ENCODE measurements at places on chromosomes 2 and 18.

- DNase-seq: no peak
Observed at GRCh38 chr18:79899609-79900445, 51.6 kb downstream of the SLC66A2 start.

DNA sequence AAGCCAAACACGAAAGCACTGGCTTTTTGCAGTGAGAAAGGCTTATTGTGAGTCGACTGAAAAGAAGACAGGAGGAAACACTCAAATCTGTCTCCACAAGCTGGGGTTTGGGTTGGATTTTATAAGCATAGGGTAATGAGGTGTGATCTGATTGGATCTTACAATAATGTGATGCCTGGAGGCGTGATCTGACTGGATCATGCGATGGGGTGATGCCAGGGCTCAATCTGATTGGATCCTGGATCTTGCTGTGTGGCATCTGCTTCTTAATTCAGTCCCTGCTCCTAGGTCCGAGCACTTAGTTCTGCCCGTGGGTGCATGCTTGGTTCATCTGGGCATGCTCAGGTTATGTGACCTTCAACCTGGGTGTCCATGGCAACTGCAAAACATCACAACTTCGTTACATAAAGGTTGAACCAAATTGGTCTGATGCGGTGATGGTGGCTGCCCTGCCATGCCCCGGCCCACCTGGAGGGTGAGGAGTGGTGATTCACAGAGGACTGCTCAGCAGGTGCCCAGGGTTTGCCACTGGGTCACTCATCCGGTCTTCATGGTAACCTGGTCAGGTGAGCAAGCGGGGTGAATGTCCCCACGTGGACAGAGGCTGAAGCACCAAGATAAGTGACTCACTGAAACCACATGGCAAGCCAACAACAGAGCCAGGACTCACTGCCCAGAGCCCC, 111.0 kb downstream of the KCNF1 start:
- DNase-seq: no peak

DNA sequence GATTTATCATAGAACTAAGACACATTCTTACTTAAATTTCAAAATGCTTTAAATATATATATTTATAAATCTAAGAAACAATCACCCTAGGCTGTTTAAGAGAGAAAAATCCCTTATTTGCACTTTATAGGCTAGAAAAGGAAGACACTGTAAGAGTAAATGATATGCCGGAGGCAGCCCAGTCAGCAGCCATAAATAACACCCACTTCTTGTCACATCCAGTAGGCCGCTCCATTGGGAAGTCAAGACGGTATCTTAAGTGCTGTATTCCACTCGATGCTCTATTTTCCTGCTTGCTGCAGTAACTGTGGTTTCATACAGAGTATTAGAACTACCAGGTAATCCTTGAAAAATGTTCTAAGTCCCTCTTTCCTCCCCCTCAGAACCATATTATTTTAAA, 57.9 kb downstream of the ABCA12 start:
- no peak for DNase-seq

DNA sequence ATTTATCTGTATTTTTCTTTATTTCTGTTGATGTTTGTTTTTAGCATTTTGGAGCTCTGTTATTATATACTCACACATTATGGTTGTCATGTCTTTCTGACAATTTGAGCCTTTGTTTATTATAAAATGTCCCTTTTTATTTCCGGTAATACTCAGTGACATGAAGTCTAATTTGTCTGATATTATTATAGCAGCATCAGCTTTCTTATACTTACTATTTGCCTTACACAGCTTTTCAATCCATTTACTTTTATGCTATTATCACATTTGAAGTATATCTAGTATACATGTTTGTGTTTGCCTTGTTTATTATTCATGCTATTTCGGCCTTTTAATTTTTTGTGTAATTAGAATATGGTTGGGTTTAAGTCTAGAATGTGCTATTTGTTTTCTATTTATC, 430.6 kb upstream of the FANCL start:
- DNase-seq: no peak

GRCh38 chr18:1914489-1914888, 656.8 kb downstream of the METTL4 start:
- no peak for DNase-seq

- no peak for DNase-seq
Observed at GRCh38 chr18:6434481-6434880, 19.8 kb upstream of the L3MBTL4 start.

DNA sequence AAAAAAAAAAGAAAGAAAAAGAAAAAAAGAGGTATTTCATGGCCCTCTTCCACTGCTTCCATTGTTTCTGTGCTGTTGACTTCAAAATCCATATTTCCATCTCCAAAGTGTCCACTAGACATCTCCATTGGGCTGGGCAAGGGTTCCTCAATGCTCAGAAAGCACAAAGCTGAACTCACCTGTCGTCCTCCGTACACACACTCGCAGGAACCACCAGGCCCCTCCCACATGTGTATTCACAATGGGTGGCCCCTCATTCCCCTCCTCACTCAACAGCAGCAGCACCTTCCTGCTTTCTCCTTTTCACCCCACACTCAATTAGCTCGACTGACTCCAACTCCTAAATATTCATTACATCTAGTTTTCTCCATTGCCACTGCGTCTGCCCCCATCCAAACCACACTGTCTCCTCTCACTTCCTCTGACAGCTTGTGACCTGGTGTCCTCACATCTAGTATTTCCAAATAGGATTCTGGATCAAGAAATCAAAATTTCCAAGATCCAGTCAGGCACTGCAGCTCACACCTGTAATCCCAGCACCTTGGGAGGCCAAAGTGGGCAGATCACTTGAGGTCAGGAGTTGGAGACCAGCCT, 25.2 kb downstream of the OSBPL1A start:
- DNase-seq: no peak

- no peak for DNase-seq
Observed at GRCh38 chr2:30492619-30493018, 45.6 kb downstream of the LCLAT1 start.

DNA sequence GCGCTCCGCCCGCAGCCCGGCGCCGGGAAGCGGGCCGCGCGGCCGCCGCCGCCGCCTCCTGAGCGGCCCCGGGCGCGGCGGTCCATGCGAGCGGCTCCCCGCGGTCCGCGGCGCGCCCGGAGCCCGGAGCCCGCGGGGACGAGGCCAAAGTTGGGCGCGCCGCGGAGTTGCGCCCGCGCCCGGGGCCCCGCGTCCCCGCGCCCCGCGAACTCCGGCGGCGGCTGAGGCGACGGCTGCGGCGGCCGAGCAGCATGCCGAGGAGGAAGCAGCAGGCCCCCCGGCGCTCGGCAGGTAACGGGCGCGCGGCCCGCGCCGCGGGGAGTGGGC, 992 bp downstream of the TSHZ1 start:
- no peak for DNase-seq

DNA sequence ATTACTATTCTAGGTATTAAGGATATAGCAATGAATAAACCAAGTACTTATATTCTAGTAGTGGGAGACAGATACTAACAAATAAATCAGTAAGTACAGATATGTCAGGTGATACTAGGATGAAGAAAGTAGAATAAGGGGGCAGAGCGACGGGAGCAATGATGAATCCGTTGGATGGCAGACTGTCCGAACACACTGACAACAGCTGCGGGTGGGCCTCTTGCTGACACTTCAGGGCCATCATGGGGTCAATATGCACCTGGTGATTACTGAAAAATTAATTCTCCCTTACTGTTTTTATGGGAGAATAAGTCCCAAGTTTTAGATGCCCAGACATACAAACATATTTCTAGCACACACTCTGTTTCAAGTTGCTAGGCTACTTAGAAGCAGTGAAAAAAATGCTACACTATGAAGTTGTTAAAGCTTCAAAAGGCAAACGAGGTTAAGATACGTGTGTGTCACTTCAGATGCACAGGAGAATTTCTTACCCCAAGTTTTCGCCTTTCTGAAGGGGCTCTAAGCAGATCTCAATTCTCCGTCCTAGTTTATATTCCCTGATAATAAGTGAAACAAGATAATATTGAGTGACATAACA, 78.7 kb downstream of the USP40 start:
- no peak for DNase-seq

DNA sequence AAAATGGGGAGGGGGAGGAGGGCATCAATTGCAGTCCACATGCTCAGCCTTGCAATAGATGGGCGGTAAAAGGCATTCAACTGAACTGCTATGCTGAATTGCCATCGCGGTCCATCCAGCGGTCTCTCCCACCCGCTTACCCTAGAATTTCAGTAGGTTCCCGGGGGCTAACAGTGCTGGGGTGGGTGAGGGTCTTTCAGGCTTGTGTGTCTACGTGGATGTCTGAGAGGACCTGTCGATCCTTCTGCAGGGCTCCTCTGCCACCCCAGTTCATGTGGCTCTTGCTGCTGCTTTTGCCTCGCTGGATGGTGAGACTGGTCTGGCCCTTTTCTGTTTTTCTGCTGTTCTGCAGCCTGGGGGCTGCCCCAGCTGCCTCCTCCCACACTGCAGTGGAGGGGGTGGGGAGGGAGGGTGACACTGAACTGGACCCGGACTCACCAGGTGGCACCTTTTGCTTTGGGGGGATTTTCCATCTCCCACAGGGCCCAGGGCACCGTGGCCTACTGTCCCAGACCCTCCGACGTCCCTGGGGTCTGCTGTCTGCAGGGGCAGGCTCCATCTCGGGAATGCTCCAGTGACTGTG, 14.1 kb downstream of the ACKR3 start:
- DNase-seq: no peak

DNA sequence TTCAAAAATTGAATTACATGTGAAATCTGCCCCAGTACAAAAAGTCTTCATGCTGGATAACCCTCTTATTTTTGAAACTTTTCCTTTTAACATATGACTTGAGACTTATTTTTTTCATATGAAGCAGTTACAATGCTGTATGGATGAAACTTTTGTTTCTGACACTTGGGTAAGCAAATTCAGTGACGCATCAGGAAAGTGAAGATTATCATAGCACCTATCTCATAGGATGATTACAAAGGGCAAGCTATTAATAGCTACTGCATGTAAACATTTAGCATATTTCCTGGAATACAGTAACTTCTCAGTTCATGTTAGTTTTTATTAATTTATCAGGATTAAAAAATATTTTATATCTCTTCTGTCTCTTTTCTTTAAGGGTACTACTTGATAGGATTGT, 1109.2 kb downstream of the LRP1B start:
- no peak for DNase-seq

DNA sequence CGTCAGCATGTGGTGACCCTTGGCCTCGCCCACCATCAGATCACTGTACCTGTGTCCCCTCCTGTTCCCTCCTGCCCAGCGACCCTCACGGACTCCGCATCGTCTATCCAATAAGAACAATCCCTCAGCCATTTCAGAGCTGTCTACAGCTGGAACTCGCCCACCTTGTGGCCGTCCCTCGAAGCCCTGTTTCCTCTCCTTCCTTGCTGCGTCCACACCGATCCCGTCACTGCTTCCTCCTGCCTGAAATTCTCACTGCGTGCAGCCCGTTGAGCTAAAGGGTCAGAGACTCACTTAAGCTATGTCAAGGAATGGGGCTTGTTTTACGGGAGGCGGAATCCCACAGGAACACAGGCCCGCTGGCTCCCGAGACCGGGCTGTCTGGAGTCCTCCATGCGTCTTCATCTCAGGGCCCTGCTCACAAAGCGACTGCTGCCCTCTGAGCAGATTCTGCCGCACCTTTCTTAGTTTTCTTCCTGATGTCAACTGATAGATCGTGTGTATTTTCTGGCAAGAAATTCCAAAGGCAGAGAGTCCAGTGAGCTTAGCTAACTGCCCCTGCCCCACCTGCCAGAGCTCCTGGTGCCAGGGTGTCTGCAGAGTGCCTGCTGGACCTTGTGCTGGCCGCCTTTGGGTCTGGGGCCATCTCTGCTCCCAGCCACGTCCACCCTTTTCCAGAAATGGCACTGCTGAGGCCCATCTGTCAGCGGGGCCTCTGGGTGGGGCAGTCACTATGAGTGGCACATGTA, 35.3 kb downstream of the KLHL29 start:
- no peak for DNase-seq

GRCh38 chr2:227772197-227772661, 26.5 kb downstream of the SCYGR8 start:
- DNase-seq: no peak

All from stimulated activated CD8-positive, alpha-beta memory T cell treated with anti-CD3 and anti-CD28 coated beads, Interleukin-4, amount 100 ng/mL, for 4 hours (primary cell).